Stimulated activated CD4-positive, alpha-beta T cell treated with anti-CD3 and anti-CD28 coated beads, Interleukin-2, amount 100 ng/mL, for 24 hours (primary cell): ENCODE measurements at places on chromosomes 3 and 15.

- DNase-seq = peak; percentile 78
These were observed 7.2 kb downstream of the CLCN2 start for GRCh38 chr3:184354121-184354728.

DNA sequence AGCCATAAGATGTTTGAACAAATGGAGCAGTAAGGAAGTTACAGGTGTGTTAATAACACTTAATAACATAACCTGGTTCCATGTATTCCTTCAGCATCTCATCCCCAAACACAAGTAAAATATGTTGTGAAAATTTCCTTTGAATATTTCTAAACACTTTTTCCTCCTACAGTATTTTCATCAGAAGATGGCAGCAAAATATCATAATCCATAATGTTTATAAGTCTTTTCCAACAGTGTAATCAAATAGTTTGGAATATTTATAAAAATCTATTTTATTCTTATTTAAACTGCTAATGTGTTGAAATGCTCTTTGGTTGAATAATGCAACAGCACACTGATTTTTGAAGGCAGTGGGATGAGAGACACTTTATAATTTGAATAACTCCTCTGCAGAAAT, 1020.5 kb downstream of the OTOL1 start:
- no peak for DNase-seq

- DNase-seq = no peak
These were observed 6.3 kb downstream of the PXYLP1 start for GRCh38 chr3:141237701-141238521.

DNA sequence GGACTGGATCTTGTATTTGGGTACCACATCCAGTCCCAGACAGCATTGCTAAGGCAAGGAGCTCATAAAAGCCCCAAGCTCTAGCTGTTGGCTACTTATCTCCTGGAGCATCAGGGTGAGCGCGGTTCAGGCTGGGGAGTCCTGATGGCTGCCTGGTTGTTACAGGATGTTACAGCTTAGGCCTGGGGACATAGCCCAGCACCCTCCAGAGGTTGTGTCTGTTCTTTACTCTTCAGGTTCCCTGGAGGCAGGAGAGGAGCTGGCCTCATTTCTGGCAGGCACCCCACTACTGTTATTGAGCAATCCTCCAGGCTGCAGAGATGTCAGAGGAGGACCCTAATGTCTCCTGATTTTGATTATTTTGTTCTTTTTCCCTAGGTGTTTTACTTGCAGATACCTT, 26.6 kb downstream of the APBA2 start:
- no peak for DNase-seq

- DNase-seq = no peak
These were observed 79.2 kb downstream of the FMN1 start for GRCh38 chr15:33115191-33115861.
